ENCODE measurements at places on chromosomes 4 and X.

GRCh38 chr4:8647094-8647570 lies 54.6 kb downstream of the CPZ start:
- no peak for DNase-seq

DNA sequence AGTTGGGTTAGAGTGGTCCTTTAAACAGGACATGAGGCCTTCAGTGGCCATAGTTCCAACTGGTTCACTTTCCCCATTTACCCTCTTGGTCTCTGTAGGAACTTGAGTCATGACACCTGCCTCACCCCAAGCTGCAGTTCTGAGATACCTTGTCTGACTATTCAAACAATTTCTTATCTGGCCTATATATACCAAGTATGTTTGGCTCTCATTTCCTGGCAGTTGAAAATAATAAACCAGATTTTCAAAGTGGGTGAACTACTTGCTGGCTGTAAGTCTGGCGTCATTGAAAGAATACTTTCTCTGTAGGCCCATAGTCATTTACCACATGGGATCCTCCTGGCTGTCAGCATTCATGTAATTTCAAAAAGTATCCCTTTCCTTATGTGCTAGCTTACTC lies 228.8 kb downstream of the SHROOM3 start:
- DNase-seq: no peak

DNA sequence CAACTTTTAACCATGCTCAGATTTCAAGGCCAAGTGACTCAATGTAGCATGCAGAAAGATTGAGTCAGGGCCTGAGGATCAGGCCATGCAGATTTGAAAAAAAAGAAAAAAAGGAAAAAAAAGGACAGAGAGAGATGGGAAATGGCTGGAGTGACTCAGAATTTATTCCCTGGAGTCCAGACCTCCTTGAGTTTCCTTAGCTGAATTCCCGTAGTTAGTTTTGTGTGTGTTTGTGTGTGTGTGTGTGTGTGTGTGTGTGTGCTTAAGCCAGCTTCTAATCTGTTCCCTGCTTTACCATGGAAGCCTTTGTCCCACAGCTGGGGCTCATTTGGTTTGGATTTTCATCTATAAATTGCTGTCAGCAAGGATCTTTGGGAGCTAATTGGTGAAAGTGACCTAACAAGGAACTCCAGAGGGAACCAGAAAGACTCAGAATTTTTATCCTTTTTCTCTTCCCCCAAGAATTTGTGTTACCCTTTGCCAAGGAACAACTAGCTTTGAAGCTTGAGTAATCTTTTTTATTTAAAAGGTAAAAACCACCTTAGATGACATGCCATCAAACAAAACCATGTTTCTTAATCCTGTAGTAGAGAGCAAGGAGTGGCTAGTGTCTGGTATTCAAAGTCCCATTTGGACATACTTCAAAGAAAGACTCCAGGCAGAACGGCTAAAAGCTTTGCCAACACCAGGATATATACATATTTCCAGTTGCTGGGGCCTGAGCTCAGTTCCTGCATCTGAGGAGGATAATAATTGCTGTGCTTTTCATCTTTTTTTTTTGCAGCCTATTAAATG lies 109.0 kb upstream of the DDIT4L start:
- DNase-seq: no peak

DNA sequence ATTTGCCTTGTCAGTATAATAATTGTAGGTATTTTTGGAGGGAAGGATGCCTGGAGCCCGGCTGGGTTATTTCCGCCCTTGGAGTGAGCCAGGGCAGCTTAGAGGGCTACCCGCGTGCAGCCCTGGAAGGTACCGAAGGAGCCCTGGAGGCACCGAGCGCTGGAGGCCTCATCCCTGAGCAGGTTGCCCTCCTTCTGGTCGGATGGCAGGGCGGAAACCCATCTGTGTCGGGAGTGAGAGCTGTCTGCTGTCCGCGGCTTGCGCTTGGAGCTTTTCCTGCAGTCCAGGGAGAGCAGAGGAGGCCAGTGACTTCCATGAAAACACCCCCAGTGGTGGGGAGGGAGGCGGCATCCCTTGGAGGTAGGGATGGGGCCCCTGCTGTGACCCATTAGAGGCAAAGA lies 122.1 kb downstream of the TBL1X start:
- DNase-seq: no peak

GRCh38 chr4:19987746-19988145 lies 264.0 kb upstream of the SLIT2 start:
- DNase-seq: no peak

- no peak for DNase-seq
Observed at GRCh38 chr4:8051644-8052043, 107.0 kb downstream of the ABLIM2 start.

- DNase-seq: no peak
Observed at GRCh38 chrX:110218591-110218990, 99.3 kb downstream of the AMMECR1 start.

- no peak for DNase-seq
Observed at GRCh38 chr4:155773196-155773800, 14.5 kb downstream of the GUCY1B1 start.

GRCh38 chr4:143082701-143083100 lies 102.0 kb upstream of the USP38 start:
- no peak for DNase-seq

DNA sequence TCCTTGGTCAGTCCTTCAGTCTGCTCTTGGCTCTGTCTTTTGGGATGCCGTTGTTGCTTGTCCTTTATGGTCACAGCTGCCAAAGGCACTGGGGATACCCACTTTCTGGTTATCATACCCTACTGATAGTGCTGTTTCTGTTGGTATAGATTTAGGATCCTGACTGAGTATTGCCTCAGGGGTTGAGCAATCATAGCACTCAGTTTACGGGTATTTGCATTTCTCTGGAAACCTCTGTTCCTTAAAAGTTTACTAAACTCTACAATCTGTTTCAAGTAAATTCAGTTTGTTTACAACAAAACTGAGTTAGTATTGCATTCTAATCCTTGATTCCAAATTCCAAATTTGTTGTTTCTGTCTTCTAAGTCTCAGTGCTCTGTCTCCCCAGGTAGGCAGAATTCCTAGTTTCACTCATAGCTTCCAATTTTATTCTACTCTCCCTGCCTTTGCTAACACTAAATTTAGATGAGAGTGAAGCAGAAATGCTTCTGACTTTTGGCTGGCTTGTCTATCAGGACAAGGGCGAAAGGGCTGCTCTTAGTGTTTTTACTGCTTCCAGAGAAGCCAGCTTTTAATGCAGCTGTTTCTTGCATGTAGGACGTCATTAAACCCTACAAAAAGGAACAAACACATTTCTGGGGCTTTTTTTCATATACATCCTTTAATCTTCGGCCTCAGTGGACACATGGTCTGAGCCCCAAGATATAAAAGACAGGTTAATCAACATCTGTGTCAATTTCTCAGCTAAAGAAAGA lies 17.2 kb upstream of the TET2 start:
- DNase-seq: no peak

DNA sequence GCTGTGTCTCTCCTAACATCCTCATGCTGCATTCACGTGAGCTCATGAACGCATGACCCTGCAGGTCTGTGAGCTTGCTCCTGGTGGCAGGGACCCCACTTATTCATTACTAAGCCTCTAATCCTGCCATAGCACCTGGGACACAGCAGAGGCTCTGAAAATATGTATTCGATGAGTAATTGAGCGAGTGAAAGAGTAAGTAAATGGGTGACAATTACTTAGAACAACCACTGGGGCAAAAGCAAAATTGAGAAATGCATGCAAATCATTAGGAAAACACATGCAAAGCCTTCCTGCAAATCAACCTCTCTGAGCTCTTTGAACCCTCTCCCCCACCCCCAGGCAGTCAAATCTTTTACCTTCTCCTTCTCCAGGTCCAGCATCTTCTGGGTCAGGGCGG lies 23.6 kb upstream of the C4orf50 start:
- DNase-seq: no peak

GRCh38 chrX:155544881-155545280 lies 67.9 kb downstream of the TMLHE start:
- DNase-seq: no peak

DNA sequence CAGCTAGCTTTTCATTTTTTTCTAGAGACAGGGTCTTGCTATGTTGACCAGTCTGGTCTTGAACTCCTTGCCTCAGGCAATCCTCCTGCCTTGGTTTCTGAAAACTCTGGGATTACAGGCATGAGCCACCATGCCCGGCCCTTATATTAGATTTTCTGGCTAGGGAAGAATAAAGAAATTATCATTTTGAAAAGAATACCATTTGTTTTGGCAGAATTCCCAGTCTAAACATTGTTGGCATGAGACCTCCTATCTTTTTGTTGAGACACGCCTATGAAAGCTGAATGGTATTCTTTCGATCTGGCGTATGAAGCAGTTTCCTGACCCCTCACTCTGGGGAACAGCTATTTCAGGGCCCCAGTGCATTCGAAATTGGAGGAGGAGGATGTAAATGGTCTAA lies 107.0 kb downstream of the REPS2 start:
- no peak for DNase-seq

- DNase-seq: no peak
Observed at GRCh38 chr4:125801373-125801772, 486.6 kb downstream of the FAT4 start.

- DNase-seq: no peak
Observed at GRCh38 chr4:182705389-182705788, 211.8 kb downstream of the DCTD start.

GRCh38 chr4:1572964-1573720 lies 111.0 kb downstream of the FAM53A start:
- DNase-seq: no peak

DNA sequence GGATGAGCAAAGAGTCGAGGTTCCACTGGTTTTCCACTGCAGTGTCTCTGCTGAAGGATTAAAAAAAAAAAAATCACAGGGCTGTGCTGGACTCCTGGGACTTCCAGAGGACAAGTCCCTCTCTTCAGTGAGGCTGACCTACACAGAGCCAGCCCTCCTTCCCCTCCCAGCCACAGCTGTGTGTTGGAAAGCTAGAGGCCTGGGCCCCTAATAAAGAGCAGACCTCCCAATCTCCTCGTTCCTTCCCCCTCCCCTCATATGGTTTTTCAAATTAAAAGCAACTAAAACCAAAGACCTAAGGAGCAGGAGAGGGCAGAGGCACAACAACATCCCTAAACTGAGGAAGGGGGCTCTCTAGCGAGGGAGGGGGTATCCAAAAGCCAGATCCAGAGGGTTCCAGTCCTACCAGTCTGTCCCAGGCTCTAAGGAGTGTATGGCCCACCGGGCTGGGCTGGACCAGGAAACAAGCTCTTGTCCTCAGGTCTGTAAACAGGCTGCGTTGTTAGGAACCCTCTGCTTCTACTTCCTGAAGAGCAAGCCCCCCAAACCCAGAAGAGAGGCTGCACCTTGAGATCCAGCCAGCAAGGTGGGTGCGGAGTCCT lies 4.0 kb upstream of the PDGFRA start:
- no peak for DNase-seq

GRCh38 chr4:122170775-122171174 lies 18.6 kb downstream of the BLTP1 start:
- DNase-seq: no peak
